ENCODE measurements at places on chromosomes 1 and 21. TPM values are rescaled to one million over a fixed set of nuclear protein-coding genes. Genes with fewer than 3 reads are reported as not detected.

- peak; percentile 37 for DNase-seq
Observed at GRCh38 chr1:110524311-110525248, 5.6 kb upstream of the KCNA10 start.

DNA sequence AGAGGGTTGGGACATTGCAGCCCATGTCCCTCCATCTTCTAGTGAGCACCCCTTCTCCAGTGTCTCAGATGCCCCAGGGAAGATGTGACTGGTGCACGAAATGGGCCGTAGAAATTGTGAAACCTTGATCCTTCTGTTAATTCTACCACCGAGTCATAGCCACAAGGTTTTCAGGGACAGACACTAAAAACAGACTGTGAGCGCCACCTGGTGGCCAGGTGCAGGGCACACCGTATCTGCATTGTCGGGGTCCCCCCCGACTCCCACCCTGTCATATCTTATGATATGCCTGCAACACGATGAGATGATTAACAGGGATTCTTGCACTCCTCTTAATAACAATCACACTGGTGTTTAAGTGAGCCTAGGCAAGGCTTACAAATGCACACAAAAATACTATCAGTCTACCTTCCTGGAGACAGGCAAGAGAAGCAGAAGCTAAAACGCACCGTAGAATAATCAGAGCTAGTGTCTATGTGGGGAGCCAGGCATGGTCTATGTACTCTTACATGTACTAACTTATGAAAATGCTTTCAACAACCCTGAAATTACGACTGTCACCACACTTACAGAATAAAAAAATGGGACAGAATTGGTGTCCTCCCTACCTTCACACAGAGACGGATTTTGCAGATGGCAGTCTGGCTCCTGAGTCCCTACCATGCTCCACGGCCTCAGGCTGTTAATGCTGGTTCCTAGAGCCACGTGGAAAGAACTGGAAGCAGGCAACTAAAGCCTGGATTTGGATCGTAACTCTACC, 57.9 kb downstream of the FHAD1 start:
- peak; percentile 74 for DNase-seq

- DNase-seq, result no peak
Observed at GRCh38 chr21:36654324-36654723, 44.6 kb upstream of the SIM2 start.

DNA sequence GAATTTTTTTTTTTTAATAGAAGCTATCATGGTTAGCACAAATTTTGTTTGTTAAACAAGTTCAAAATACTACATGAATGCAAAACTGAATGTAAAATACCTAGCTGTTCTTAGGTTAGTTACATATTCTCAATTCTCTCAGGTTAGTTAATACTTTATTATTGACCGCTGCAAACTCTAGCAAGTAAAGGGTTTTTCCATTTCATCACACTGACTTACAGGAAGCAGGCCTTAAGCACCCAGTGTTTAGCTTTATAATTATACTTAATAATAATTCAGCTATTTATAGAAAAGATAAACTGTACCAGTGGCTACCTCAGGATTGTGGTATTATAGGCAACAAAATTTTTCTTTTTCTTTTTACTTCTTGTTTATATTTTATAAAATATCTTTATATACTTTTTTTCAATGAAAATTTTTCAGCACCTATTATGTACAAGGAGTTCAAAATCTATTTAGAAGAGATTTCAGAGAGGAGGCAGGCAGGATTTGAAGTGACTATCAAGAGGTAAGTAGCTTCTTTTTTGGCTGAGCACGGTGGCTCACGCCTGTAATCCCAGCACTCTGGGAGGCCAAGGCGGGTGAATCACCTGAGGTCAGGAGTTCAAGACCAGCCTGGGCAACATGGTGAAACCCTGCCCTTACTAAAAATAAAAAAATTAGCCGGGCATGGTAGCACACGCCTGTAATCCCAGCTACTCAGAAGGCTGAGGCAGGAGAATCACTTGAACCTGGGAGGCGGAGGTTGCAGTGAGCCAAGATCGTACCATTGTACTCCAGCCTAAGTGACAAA, 17.9 kb downstream of the PLPP3 start:
- DNase-seq, result no peak

GRCh38 chr1:61181067-61182038, 99.0 kb downstream of the NFIA start:
- no peak for DNase-seq

GRCh38 chr1:231028682-231029081, 11.4 kb downstream of the FAM89A start:
- DNase-seq, result no peak

DNA sequence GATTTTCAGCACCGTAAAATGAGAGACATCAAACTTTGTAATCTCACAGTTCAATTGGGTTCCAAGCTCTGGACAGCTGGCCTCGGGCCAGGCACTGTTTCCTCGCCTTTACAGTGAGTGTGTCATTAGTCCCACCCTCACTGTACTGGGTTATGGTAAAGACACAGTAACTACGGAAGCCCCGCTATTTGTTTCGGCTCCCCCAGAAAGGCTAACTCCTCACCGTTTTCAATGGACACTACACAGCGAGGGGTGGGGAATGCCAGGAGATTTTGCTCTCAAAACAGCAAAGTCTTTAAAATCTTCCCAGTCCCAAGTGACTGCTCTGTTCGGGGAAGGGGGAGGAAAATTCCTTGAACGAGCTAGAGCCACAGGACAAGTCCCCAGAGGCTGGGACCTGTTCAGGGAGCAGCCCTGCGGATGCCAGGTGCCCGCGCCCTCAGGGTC, 757 bp upstream of the SPSB1 start:
- DNase-seq, result no peak

GRCh38 chr1:219010720-219011119, 163.0 kb upstream of the LYPLAL1 start:
- no peak for DNase-seq

DNA sequence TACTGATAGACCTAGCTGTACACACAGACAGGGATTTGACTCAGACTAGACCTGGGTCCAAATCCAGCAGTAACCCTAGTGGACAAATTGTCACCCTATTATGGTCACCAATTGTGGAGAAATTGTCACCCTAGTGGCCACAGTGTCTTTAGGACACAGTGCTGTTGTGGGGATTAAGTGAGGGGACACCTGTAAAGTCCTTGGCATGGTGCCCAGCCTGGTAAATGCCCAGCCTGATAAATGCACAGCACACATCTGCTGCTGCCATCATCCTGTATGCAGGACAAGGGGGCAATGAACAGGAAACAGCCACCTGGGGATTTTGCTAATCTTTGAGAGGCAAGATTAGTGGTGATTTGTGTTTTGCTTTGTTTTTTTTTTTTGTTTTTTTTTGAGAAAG, 2.3 kb downstream of the TMEM61 start:
- DNase-seq, result peak; percentile 45

DNA sequence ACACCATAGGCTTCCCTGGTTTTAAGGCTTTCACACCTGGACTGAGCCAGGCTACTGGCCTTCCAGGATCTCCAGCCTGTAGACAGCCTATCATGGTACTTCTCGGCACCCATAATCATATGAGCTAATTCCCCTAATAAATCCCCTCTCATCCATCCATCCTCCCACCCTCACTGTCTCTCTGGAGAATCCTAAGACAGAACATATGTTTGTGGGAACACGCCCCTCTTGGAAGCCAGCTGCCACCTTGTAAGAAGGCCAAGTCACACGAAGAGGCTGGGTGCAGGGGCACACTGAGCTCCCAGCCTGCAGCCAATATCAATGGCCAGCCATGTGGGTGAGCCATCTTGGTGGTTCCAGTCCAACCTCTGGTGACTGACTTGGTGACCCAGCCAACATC, 7.4 kb downstream of the CLCC1 start:
- DNase-seq, result no peak

DNA sequence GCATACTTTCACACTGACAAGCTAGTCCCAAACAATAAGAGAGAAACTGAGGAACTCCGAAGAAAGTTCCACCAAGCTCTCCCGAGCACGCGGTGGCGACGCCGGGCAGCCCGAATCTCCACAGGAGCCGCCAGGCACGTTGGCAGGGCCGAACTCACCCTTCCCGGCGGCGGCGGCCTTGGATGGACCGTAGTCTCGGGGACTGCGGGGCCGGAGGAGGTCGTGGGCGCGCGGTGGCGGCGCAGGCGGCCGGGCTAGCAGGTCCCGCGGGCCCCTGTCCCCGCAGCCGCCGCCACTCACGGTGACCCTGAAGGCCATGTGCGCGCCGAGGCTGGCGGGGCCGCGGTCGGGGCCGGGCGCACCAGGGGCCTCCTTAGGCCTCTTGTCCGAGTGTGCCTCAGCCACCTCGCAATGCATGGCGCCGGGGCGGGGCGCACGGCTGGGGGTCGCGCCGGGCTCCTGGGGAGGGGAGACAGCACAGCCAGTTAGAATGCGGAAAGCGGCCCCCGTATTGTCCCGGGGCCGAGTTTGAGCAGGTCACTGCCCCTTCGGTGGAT, 1.2 kb downstream of the GLIS1 start:
- no peak for DNase-seq

DNA sequence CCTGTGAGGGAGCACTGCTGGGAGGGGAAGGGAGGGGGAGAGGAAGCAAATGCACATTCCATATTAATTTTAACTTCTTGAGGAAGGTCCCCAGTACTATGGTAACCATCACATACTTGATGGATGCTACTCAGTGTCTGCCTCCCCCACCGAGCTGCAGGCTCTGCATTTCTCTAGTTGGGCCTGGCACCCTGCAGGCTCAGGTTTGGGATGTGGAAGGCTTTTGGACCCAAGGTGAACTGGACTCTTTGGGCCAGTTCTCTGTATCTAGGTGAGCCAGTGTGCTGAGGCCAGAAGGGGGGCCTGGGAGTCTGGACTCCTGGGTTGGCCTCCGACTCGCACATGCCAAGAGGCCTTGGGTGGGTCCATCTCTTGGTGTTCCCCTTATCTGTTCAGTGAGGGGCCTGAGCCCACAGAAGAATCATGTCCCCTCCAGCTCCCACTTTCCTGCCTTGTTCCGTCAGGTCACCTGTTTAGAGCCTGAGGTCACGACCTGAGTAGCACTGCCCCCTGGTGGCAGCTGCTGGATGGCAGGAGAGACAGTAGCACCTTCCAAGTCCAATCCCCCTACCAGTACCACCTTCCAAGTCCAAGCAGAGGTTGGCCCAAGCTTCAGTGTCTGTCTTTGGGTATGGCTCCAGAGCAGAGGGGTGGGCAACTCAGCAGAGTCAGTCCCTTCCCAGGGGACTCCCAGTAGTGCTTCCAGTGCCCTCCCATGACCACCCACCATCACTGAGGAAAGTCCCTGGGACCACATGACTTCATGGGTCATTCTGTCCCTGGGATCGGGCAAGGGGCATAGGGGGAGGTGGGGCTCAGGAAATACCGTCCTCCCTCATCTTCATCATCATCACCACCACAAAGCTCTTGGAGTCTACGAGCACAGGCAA, 241.8 kb downstream of the TRABD2B start:
- peak; percentile 44 for DNase-seq

- no peak for DNase-seq
Observed at GRCh38 chr1:214362188-214362882, 81.4 kb downstream of the SMYD2 start.

- no peak for DNase-seq
Observed at GRCh38 chr21:21971384-21971783, 973.2 kb downstream of the NCAM2 start.

DNA sequence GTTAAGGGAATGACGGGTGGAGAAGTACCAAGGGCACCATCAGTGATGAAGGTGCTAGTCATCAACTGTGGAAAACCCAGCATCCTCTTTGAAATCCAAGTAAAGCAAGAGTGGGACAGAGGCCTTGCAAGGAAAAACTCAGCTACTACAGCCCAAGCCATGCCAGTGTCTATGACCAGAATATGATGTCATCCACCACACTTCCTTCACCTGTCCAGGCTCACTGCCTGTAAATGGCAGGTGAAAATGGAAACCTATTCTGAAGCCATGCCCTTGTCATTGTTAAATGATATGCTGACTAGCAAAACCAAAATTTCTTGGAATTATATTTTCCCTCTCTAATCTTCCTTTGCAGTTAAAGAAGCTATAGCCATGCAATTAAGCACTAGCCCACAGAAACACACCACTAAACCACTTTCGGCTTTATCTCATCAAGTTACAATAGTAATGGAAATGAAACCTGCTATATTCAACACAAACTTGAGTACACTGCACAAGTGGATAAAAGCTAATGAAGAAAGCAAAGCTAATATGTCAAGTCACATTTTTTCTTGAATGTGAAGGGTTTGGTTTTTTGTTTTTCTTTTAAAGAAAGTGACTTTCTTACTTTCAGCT, 96.3 kb upstream of the RALGPS2 start:
- no peak for DNase-seq

DNA sequence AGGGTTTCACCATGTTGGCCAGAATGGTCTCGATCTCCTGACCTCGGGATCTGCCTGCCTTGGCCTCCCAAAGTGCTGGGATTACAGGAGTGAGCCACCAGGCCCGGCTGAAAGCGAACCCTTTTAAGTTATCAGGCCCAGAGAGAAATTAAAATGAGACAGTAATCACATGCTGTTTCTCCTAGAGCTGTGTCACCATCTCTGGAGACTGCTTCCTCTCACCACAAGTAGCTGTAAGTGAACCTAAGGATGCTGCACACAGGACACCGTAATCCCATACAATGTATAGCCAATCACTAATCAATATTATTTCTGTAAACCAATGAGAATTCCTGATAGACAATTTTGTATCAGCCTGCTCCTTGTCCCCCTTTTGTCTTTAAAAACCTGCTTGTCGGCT, 5.7 kb upstream of the CSTB start:
- DNase-seq, result no peak

GRCh38 chr1:229985613-229986010, 81.4 kb upstream of the GALNT2 start:
- no peak for DNase-seq

- DNase-seq, result no peak
Observed at GRCh38 chr21:37273440-37273839, 6.3 kb upstream of the VPS26C start.

GRCh38 chr1:10710489-10710888, 86.0 kb downstream of the CASZ1 start:
- DNase-seq, result no peak

- no peak for DNase-seq
Observed at GRCh38 chr1:67317803-67318202, 10.1 kb downstream of the IL12RB2 start.

DNA sequence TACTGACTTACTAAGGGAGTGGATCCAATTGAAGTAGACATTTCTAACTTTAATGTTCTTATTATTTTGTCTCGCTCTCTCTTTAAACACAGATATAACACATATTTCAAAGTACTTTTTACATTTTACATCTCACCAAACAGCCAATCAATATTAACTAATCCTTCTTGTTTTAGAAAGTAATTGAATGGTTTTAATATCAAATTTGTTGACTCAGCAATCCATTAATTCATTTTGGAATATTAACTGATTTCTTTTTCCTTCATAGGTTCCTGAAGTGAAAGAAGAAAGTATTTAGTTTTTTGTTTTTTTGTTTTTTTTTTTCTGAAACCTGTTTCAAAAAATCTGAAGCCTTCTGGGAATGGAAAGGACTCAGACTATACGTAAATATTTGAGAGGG, 62.3 kb upstream of the DPYD start:
- DNase-seq, result no peak

GRCh38 chr1:29804181-29804899, 568.0 kb downstream of the PTPRU start:
- no peak for DNase-seq

ERICH3 gene
- 0.15 TPM for total RNA-seq

CHD1L gene
- total RNA-seq, result 34.2 TPM

CNTN2 gene
- total RNA-seq, result not detected

OVAAL gene
- total RNA-seq, result not detected

PRAMEF11 gene
- total RNA-seq, result not detected

LAX1 gene
- total RNA-seq, result not detected

GBP7 gene
- 0.24 TPM for total RNA-seq

AMPD2 gene
- total RNA-seq, result 34.0 TPM

DENND2D gene
- 20.0 TPM for total RNA-seq

PDC gene
- total RNA-seq, result not detected

NUDT4B gene
- total RNA-seq, result 0.78 TPM

NES gene
- 7.4 TPM for total RNA-seq

GSTM1 gene
- total RNA-seq, result 15.4 TPM

CD1C gene
- not detected for total RNA-seq
